Activated CD8-positive, alpha-beta memory T cell treated with anti-CD3 and anti-CD28 coated beads, Interleukin-2, amount 50 U/mL, for 48 hours (primary cell): ENCODE measurements at places on chromosomes 7 and 10.

DNA sequence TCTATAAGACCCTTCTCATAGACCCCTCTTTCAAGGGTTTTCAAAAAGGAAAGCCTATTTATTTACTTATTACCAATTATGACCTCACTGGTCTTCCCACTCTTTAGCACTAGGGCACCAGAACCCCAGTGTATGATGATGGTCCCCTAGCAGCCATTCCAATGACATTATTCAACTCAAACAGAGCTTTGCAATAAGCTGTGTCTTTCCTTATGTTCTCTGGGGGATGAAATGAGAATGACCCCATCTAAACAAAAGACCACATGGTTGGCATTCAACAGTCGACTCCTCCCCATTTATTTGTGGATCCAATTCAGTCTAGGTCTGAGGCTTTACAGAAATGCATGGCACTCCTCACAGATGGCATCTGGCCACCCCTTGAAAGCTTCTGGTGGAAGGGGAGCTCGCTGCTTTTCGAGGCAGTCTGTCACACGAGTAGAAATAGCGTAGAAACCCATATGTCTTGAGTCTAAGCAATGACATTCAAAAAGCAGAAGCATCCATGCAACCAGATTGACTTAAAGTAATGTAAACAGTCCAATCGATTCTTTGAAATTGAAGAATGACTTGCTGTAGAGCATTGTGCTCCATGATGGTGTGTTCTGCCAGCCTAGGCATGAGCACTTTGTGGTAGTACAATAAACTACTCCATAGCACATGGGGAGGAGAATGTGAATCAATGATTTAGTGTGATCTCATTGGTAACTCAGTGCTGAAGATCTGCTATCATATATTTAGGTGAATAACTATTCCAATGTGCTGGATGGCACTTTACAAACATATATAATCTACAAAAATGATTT is 29.8 kb downstream of the NRP1 start:
- DNase-seq = no peak

DNA sequence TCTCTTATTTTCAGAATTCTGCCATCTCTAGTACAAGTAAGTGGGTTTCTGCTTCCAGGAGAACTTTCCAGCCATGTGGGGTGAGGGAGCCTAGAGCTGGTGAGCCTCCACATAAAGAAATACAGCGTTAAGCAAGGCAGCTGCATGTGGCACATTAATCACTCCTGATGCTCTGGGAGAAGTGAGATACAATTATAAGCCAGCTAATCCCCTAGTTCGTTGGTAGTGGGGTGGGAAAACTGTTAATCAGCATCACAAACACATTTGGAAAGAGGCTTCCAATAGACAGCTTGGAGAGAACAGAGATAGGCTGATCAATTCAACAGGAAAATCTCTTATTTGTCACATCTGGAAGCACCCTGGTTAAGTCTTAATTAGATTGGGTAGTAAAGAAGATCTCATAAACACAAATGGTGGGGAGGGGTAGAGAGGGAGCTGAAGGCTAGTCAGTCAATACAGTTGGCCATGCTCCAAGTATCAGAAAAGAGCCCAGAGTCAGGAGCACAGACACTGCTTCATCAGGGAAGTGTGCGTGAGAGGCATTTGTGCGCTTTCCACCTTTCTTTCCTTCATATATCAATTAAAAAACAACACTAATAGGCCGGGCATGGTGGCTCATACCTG is 130.6 kb downstream of the SORCS1 start:
- DNase-seq = no peak

DNA sequence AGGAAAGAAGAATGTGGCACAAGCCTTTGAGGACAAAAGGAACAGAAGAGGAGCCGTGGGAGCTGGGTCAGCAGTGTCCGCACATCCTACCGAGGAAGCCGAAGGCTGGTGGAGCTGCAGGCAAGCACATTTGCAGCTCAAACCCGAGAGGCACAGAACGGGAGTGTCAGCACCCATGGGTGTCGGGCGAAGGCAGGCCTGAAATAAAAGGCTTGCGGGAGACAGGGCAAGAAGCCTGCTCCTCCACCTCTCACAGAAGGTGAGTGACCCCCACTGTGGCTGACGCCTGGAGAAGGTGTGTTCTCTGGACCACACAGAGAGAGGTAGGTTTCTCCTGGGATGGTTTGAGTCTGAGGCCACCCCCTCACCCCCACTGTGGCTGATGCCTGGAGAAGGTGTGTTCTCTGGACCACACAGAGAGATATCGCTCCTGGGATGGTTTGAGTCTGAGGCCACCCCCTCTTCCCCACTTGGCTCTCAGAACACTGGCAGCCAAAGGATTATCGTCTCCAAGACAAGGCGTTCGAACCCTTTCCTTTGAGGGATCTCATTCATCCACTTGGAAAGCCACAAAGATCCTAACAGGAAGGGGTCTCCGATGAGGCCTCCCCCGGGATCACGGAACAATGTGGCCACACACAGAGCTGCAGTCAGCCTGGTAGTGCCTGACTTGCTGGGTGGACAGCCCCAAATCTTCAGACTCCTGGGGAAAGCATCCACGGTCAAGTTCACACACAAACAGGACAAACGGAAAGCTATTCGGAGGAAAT is 21.6 kb upstream of the GTPBP4 start:
- DNase-seq = no peak

DNA sequence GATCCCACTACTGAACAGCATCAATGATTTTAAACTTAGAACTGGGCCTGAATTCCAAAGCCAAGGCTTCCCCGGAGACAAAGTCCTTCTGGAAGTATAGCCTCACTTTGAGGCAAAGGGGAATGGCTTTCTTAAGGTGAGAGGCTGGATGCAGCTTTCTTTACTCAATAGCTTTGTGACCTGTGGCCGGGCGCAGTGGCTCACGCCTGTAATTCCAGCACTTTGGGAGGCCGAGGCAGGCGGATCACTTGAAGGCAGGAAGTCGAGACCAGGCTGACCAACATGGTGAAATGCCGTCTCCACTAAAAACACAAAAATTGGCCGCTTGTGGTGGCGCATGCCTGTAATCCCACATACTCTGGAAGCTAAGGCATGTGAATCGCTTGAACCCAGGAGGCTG is 3.2 kb upstream of the FGFR2 start:
- DNase-seq = no peak

DNA sequence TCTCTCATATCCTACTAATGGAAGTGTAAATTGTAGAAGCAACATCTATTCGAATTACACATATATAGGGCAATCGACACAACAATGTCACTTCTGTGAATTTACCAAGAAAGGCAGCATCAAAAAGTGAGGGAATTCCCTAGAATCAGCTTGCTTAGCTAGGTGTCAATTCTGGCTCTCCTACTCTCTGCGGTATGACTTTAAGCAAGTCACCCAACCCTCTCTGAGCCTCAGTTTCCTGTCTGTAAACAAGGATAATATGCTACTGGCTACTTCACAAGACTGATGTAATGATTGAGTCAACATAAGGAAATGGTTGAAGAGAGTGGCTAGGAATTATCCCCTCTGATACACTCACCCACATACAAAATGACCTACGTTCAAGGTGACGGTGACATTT is 19.4 kb downstream of the CCDC6 start:
- no peak for DNase-seq

DNA sequence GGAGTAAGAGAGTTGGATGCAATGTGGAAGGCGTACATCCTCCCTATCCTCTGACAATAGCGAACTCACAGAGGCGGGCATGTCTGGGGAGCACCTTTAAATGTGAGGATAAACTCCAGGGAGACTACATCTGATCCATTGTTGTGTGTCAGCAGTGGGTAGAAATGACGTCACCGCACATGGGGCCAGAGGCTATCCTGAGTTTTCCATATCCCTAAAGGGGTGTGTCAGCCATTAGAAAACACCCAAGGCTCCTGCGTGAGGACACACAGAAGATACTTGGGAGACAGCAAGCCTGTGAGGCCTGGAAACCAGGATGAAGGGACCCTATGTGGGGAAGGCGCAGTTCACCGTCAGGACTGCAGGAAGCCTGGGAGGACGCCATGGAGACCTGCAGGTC is 17.2 kb upstream of the CDHR3 start:
- DNase-seq = no peak

GRCh38 chr7:149377386-149377785 is 83.5 kb downstream of the ZNF777 start:
- DNase-seq = no peak

GRCh38 chr10:100377830-100378229 is 30.8 kb downstream of the SCD start:
- no peak for DNase-seq

GRCh38 chr10:98536551-98536950 is 89.8 kb upstream of the HPS1 start:
- no peak for DNase-seq
